ENCODE measurements at places on chromosomes 16 and 17.

- DNase-seq = no peak
Measured at GRCh38 chr17:4544135-4544950, 10.8 kb downstream of the MYBBP1A start.

- DNase-seq = no peak
Measured at GRCh38 chr17:50658616-50659015, 23.9 kb downstream of the ABCC3 start.

GRCh38 chr16:12310286-12310685, 333.8 kb downstream of the SNX29 start:
- DNase-seq = no peak

- no peak for DNase-seq
Measured at GRCh38 chr17:76843703-76844484, 24.3 kb upstream of the MGAT5B start.

DNA sequence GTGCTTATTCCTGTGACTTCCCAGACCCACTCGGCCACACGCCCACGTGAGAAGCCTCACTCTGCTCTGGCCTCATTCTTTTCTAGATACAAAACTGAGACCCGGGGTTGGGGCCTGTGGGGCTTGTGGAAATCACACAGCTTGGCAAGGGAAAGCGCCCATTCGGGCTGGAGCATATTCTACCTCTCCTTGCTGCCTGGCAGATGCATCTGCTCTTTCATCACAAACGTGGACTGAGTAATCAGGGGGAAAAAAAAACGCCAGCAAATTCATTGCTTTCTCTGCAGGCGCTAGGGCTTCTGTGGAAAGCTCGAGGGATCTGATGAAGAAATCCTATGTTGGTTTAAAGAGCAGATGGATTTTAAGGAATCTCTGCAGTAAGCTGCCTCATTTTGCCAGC, 44.4 kb downstream of the DNAH9 start:
- DNase-seq = no peak

GRCh38 chr17:7186241-7186640, 7.1 kb upstream of the ASGR1 start:
- no peak for DNase-seq

DNA sequence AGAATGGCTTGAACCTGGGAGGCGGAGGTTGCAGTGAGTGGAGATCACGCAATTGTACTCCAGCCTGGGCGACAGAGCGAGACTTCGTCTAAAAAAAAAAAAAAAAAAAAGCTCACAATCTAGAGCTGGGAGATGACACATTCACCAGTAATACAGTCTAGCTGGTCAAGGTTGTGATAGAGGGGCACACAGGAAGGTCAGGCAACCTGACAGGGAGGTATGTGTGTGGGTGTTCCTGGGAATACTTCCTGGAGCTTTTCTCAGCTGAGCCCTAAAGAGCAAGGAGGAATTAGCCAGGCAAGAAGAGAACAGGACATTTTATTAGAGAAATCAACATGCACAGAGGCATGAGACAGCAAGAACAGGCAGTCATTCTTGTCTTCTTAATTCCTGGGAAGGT, 216.7 kb downstream of the SHISA9 start:
- no peak for DNase-seq

DNA sequence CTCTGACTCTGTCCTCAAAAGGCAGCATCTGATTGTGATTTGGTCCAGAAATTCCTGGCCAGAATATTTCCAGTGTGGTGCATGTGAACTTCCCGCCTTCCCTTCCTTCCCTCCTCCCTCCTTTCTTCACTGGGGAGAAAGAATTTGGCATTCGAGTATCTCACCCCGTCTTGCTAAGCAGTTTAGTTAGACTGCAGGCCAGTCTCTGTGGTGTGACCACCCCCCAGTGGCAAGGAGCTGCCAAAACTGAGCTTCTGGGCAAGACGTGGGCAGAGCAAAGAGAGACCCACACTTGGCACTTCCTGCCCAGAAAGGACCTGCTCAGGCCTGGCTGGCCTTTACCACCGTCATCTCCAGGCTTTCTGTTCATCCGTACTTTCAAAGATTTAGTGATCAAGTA, 36.4 kb downstream of the SNX20 start:
- no peak for DNase-seq

GRCh38 chr16:62225675-62226074, 189.4 kb upstream of the CDH8 start:
- DNase-seq = no peak

DNA sequence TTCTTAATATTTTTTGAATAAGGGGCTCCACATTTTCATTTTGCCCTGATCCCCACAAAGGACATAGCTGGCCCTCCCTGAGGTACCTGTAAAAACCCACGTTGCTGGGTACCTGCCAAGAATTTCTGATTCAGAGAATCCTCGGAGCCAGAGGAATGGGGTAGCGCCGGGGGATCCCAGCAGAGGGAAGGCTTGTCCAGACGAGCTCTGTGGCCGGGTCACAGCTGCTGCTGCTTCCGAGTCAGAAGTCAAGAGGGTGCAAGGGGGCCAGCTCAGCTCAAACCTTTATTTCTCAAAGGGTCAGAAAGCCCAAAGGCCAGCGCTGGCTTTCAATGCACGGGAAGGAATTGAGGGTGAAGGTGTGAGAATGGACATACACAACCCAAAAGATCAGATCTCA, 68.9 kb upstream of the SDK2 start:
- no peak for DNase-seq

DNA sequence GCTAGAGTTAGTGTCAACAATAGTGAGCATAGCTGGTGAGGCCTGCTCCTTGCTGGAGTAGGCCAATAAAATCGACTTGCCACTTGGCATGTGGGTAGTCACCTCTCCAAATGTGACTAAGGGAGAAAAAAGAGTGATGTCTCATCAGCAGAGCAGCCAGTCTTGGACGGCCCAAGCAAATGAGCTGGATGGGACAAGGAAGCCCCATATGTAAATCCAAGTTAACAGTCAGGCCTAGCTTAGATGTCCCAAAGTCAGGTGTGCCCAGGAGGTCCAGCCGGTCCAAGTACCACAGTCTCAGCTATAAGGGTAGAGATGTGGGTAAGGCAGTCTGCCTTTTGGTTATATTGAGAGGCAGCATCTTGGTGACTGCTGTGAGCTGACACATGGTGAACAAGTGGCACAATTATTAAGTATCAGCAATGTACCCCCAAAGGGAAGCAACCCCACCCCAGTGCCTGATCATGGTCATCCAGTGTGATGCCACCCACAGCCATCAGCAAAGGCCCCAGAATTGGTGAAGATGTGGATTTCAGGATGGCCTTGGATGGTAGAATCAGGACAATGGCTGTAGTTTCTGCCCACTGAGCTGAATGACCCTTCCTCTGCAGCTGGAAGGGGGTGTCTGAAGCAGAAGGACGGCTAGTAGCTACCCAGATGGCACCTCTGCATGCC, 83.4 kb downstream of the TNFRSF13B start:
- DNase-seq = no peak

DNA sequence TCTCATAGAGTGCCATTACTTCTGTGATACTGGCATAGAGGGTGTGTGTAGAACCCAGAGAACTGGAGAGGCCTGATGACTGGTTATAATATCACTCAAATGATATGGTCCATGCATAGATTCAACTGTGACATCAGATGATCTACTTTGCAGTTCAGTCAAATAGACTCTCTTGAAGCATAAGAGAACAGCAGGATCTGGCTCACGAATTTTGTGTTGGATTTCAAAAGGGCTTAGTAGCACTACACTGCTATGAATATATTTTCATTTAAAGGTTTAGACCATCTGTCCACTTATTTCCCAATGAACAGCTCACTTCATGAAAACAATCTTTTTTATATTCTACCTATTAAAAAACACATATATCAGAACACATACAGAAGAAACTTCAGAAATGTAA, 119.7 kb downstream of the KIF2B start:
- no peak for DNase-seq

- DNase-seq = no peak
Measured at GRCh38 chr17:78227455-78227916, 3.9 kb upstream of the TMEM235 start.

- DNase-seq = no peak
Measured at GRCh38 chr17:67218385-67218950, 26.5 kb downstream of the HELZ start.

DNA sequence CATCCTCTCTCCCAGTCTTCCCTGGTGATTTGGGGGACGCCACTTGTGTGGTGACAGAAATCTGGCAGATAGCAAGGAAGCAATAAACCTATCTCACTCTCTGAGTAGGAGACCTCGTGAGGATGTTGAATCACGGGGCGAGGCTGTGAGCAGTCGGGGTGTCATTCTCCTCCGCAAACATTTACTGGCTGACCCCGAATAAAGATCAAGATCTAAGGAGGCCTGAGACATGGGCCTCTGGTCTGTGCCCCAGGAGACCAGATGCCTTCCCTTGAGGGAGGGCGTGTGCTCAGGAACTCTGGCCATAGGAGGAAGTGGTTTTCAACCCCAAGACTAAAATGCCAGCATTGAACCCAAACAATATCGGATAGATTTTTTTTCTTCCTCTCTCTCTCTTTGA, 53.1 kb downstream of the FOXL1 start:
- DNase-seq = no peak

GRCh38 chr16:2056077-2056476, 8.3 kb downstream of the TSC2 start:
- DNase-seq = no peak

DNA sequence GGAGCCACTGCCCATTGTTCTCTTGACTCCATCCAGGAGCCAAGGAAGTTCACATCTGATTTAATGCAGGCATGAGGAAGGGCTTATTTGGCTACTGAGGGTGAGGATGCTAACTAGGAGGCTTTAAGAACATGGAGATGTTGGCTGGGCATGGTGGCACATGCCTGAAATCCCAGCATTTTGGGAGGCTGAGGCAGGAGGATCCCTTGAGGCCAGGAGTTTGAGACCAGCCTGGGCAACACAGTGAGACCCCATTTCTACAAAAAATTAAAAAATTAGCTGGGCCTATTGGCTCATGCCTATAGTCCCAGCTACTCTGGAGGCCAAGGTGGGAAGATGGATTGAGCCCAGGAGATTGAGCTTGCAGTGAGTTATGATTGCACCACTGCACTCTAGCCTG, 116.5 kb downstream of the RAP1GAP2 start:
- DNase-seq = no peak

- no peak for DNase-seq
Measured at GRCh38 chr16:60060731-60061130, 1326.6 kb upstream of the GOT2 start.

DNA sequence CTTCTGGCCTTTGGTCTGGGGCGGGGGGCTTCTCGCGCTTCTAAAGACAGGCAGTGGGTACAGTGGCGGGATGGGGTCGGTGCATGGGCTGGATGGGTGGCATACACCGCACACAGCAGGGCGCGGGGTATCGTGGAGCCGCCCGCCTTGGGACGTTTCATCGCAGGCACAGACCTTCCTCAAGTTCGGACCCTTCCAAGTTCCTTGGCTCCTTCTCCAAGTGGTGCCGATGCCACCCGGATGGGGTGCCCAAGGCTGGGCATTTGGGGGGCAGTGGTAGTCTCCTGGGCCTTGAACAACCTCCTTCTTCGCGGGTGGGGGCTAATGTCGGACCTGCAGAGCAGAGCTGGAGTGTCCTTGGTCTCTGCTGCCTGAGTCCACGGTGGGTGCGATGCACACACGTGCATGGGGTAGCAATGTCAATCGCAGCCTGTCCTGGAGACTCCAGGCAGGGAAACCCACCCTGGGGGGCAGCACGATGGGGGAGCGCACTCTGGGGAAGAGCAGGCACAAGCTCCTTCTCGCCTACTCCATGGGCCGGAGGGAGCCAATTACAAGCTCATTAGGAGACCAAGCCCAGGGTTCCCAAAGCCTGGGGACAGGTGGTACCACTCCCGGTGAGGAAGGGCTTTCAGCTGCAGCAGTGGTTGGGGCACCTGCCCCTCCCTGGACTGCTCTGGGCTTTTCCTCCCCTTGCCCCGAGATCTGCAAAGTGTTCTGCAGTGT, 686 bp upstream of the MTSS2 start:
- no peak for DNase-seq

DNA sequence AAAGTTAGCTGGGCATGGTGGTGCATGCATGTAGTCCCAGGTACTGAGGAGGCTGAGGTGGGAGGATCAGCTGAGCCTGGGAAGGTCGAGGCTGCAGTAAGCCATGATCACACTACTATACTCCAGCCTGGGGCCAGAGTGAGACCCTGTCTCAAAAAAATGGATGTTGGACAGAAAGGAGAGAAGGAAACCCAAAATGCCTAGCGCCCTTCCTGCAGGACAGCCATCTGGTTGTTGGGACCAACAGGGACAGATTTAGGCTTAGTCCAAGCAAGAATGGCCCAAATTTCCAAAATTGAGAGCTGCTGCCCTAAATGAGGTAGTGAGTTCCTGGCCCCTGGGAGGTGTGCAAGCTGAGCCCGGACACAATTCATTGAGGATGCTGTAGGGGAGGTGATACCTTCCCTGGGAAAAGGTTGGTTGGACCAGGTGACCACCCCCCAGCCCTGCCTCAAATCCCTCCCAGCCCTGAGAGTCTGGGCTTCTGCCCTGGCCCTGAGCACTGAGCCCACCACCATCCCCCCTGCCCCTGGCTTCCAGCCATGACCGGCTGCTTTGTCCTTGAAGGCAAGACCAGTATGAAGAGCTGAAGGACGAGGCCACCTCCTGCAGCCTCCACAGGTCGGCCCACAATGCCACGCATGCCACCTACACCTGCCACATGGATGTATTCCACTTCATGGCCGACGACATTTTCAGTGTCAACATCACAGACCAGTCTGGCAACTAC, 35.1 kb downstream of the IL21R start:
- DNase-seq = no peak

DNA sequence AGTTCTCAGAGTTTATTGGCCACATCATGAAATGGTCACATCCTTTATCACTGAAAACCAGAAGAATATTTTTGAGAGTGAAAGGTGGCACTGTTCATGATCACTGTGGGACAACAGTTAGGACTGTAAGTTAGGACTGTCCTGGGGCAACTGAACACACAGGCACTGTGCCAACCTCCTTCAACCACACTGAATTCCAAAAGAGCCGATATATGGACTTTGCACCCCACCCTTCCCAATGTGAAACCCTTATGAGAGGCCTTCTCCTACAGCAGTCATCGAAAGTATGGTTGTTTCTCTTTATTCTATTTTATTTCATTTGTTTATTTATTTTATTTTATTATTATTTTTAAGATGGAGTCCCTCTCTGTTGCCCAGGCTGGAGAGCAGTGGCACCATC, 353.5 kb downstream of the TOX3 start:
- DNase-seq = no peak

GRCh38 chr17:76261421-76262215, 3.5 kb upstream of the UBALD2 start:
- DNase-seq = no peak
